SHP77 (cell line): ENCODE measurements at places on chromosomes 7 and 10.
A peak's percentile ranks its signal among the peaks of the same experiment; 100 is the strongest.

DNA sequence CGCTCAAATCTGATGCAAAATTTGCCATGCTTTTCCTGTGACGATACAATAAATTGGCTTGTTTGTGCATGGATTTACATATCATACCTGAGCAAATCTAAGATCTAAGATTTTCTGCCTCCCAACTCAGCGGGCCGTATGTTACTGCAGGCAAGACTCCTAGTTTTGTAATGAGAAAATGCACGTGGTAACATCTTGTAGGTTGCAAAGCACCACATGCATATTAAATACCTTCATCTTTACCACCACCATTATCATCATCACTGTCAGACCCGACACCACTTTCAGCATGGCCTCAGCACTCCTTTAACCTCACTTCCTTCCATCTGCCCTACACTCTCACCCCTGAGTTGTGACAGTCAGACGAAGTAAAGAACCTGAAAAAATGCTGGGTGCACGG, 202.2 kb downstream of the FRMD4A start:
- no peak for DNase-seq

DNA sequence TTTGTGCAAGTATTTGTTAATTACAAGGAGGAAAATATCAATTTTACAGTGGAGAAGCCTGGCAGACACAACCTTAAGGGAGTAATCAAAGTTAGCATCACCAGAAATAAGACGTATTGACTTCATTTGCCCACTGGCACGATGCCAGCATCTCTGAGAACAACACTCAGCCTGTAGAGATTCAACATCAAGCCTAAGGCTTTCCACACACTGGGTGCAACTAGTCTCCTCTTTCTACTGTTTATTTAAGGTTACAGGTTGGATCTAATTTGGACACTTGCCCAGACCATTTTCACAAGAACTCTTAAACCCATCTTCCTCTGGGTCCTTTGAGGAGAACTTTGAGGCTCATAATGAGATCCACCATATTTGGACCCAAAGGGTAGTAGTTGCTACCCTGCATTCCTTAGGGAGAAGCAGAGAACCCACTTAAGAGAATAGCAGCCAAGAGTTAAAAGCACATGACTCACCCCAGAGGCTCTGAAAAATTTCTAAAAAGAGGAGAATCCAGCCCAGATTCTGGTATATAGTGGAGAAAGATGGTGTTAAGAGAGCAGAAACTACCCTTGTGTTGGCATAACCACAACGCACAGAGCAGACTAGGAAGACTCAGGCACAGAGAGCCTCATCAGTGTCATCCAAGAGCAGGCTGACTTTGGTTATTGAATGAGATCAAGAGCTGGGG, 97.3 kb downstream of the CCDC71L start:
- no peak for DNase-seq

GRCh38 chr10:70603449-70603801, 884 bp upstream of the PRF1 start:
- no peak for DNase-seq

- no peak for DNase-seq
These were observed 42.8 kb upstream of the PRKCQ start for GRCh38 chr10:6622921-6623320.

DNA sequence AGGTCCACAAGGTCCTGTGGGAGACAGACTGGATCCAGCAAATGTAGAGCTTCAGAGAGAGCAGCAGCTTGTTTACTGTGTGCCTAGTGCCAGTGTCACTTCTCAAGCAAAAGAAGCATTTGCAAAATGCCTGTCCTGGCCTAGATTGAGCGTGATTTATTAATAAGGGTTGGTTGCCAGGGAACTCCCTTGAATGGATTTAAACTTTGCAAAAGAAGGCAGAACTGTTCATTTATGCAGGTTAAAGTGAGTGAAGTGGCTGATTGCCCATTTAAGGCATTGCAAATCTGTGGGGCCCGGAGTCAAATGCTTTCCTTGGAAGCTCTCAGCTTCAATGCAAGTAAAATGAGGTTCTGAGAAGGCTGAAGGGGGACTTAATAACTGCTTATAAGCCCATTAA, 71.3 kb downstream of the CDHR3 start:
- DNase-seq: no peak

DNA sequence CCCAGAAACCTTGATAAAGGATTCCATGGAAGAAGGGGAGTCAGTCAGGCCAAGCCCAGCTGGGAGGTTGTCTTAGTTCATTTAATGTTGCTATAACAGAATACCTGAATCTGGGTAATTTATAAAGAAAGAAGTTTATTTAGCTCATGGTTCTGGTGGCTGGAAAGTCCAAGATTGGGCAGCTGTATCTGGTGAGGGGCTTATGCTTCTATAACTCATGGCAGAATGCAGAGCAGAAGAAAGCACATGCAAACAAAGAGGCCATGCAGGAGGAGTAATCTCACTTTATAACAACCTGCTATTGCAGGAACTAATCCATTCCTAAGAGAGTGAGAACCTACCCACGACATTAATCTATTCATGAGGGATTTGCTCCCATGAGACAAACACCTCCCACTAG, 54.2 kb upstream of the ANKRD1 start:
- DNase-seq: no peak

GRCh38 chr7:135711139-135711469, 16.9 kb downstream of the SLC13A4 start:
- DNase-seq: no peak

GRCh38 chr7:5634107-5634950, 147.1 kb downstream of the RNF216 start:
- DNase-seq: no peak

DNA sequence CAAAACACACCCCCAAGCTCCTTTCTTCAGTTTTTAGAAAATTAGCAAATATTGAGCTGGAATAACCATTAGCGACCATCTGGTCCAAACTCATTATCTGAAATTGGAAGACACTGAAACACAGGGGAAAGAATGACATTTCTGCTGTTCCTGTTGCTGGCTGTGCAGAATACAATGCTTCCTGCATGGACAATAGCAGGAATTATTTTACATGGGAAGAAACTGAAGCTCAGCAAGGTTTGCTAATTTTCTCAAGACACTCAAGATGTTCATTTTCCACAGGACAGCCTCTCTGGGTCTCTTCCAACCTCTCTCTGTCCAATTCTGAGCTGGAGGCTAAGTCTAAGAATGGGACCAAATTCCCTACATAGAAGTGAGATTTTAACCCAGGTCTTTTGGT, 81.9 kb upstream of the TNS3 start:
- DNase-seq: no peak

DNA sequence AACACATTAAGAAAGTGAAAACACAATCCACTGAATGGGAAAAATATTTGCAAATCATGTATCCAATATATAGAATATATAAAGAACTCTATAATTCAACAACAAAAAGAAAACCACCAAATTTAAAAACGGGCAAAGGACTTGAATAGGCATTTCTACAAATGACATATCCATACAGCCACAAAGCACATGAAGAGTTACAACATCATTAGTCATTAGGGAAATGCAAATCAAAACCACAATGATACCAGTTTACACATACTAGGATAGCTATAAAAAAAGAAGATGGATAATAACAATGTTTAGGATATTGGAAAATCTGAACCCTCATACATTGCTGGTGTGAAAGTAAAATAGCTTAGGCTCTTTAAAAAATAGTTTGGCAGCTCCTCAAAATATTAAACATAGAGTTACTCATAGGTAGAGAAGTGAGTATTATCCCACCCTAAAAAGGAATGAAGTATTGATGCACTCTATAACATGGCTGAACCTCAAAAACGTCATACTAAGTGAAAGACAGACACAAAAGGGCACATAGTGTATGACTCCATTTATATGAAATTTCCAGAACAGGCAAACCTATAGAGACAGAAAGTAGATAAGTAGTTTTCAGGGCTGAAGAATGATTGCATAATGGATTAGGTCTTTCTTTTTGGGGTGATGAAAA, 4.5 kb downstream of the ZPBP start:
- DNase-seq: no peak

DNA sequence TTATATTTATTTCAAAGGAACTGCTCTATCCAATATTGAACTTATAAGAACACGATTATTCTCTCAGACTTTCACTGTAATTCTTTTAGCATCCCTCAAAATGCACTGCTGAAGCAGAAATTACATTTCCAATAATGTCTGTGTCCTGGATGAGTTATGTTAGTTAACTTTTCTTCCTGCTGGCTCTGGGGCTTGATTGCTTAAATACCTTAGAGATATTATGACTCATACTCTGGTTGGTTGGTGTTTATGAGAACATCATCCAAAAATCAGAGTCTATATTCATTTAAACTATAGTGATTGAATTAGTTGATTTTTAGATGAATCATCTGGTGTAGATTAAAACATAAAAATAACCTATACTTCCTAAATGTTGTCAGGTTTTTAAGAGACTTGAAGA, 246.3 kb upstream of the VWC2 start:
- no peak for DNase-seq

DNA sequence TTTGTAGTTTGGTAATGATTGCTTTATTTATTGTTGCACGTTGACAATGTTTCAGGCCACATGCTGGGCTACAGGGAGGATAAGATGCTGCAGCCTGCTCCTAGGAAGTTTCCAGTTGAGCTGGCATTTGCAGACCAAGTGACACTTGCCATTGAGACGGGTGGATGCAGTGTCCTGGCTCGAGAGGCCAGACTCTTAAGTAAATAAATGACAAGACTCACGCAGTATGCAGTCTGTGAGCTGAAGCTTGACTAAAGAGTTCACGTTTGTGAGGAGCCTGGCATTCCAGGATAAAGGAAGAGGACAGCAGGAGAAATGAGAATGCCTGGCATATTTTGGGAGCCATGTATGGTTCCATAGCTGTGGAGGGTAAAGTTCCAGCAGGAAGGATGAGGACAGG, 105.8 kb downstream of the BAMBI start:
- DNase-seq: no peak

- no peak for DNase-seq
These were observed 21.2 kb upstream of the PWWP2B start for GRCh38 chr10:132375795-132376297.

DNA sequence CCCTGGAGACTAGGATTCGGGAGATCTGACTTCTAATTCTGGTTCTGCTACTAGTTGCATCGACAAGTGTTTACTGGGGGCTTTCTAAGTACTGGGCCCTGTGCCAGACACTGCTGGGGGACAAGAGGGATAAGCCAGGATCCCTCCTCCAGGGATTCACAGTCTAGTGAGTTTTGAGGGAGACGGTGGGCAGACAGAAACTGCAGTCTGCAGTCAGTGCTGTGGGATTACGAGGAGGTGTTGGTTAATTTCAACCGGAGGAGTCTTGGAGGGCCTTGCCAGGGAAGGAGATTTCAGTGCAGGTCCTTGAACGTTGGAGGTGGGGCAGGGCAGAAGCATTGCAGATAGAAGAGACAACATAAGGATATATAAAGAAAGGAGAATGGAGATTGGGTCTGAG, 3.5 kb upstream of the KCNH2 start:
- no peak for DNase-seq

- peak; percentile 80 for DNase-seq
These were observed at the start of gene TCF7L2 for GRCh38 chr10:112949875-112950507. TCF7L2 (plus strand) TSS chr10:112950247; CDS start chr10:112950757, 510 bp downstream.

DNA sequence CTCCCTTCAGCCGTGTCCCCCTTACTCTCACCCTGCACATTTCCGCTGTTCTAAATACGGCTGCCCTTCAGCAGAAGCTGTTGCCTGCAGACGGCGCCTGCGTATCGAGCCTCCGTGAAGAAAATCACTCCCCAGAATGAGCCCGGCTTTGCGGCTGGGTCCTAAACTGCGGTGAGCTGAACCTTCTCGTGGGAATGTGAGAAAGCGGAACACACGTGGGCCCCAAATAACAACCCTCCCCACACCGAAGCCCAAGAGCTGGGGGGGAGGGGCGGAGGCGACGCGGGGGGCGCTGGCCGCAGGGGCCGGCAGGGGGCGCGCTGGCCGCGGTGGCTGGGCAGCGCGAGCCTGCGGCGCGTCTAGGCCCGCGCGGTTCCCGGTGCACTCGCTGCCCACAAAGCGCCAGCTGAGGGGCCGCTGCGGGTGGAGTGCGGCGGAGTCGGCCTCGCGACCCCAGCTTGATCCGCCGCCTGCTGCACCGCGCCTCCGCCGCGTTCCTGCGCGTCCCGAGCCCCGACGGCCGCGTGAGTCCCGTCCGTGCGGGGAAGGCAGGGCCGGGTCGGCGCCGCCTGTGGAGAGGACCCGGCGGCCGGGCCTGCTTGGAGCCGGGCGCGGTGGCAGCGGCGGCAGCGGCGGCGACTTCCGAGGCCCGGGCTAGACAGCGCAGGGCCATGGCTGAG, at the start of gene ZNF398:
Gene ZNF398, plus strand, starts transcription at position 382 of the 680 bp plus-strand sequence. Its CDS starts 290 bp downstream, at position 672.
- DNase-seq: peak; percentile 62

- DNase-seq: no peak
These were observed 34.2 kb downstream of the MTURN start for GRCh38 chr7:30168835-30169573.

DNA sequence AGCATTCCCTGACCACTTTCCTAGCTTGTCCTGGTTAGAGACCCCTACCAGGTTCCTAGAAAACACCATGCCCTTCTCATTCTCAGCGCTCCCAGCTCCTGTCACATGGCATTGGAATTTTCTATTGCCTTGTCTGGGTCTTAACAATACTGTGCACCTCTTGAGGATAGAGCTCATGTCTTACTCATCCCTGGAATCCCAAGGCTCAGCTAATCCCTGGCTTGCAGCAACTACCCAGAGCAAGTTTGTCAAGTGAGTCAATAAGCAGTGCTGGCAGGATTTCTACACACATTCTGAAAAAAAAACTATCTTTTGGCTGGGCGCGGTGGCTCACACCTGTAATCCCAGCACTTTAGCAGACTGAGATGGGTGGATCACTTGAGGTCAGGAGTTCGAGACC, 11.7 kb upstream of the PRDX3 start:
- no peak for DNase-seq

GRCh38 chr7:112512451-112513210, 31.8 kb downstream of the LSMEM1 start:
- no peak for DNase-seq

DNA sequence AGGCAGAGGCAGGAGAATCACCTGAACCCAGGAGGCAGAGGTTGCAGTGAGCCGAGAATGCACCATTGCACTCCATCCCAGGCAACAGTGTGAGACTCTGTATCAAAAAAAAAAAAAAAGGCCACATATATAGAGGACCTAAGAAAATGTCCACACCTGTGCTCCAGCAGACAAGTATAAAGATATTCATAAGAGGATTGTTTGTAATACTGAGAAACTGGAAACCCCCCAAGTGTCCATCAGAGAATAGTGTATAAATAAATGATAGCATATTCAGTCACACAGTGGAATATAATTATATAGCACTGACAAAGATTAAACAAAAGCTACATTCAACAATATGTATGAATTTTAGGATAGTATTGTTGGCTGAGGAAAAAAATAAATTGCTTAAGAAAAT, 1050.6 kb downstream of the GRM8 start:
- DNase-seq: no peak

DNA sequence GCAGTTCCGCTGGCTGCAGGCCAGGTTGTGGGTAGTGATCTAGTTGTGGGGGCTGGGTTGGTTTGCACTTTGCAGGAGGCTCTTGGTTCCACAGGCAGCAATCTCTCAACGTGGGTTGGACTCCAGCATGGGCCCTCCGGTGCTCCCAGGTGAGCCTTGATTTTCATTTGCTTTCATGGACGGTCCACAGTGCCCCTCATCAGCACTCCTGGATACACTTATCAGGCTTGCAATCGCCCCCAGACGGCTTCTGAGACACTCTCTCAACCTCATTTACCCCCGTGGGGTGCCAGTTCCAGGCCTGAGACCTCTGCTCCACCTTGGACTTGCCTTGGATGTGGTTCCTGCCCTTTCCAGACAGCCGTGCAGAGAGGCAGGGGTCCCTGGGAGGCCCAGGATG, 31.3 kb upstream of the ZNF273 start:
- DNase-seq: no peak

- DNase-seq: no peak
These were observed 172.6 kb upstream of the NRP1 start for GRCh38 chr10:33506838-33507661.

- DNase-seq: no peak
These were observed 19.9 kb downstream of the KLF6 start for GRCh38 chr10:3765146-3765545.
